ENCODE measurements at places on chromosomes 16 and 17.

DNA sequence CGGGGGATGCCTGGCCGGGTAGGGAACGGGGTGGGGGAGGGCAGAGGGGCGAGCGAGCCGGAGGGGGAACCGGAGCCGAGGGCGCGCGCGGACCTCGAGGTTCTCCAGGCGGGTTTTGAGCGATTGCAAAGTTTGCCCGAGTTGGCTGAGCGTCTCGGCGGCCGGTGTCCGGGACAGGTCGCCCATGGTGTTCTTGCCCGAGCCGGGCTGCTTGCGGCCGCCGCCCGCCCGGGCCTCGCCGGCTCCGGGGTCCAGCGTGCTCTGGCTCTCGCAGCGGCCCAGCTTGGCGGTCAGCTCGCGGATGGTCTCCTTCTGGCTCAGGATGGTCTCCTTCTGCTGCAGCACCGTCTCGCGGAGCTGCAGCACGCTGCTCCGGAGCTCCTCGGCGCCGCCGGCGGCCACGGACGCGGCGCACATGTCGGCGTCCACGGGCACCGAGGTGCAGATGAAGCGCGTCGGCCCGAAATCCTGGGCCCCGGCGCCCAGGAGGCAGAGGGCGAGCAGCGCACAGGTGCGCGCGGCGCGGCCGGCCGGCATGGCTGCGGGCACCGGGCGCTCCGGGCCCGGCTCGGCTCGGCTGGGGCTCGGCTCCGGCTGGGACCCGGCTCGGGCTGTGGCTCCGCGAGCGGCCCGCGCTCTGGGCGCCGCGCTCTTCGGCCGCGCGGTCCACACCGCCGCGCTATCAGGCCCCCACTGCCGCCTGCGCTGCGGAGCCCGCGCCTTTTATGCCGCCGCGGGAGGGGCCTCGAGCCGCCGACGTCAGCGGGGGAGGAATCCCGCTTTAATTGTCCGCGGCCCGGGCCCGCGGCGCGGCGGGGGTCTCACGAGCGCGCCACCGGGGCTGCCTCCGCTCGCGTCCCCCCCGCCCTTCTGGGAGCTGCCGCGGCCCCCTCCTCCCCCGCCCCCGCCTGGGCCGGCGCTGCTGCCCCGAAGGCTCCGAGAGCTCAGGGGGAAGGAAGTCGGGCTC is at the start of gene NPTX1:
Gene NPTX1, minus strand, starts transcription at position 698 of the 967 bp plus-strand sequence. Its CDS starts 161 bp downstream, at position 537.
- no peak for DNase-seq

DNA sequence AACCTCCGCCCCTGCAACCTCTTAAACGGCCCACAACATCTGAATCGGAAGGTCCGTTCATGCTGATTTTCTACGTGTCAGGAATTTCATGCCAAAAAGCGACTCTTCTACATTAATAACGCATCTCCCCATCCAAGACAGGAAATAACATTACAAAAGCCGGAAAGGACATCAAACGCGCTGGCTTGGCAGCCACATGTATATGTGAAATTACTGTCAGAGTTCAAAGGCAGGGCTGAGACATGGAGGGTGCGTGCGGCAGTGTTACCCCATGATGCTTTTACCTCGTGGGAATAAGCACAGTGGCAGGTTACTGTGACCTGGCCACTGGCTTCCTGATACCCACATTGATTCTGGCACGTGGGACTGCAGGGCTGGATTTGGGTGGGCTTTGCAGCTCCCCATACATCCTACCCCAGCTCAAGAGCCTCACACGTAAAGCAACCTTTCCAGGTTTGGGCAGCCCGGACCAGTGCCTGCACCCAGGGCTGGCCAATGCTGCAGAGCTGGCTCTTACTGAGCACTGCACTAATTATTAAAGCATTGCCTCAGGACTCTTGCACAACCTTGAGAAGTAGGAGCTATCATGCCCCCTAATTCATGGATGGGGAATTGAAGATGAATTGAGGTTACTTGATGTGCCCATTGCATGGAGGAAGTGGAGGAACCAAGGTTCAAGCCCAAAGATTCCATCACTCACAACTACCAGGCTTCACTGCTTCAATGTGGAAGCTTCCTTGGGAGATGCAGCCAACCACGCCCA is 120.6 kb upstream of the FOXF1 start:
- DNase-seq = no peak

GRCh38 chr17:78678222-78678557 is 101.0 kb upstream of the DNAH17 start:
- DNase-seq = no peak

DNA sequence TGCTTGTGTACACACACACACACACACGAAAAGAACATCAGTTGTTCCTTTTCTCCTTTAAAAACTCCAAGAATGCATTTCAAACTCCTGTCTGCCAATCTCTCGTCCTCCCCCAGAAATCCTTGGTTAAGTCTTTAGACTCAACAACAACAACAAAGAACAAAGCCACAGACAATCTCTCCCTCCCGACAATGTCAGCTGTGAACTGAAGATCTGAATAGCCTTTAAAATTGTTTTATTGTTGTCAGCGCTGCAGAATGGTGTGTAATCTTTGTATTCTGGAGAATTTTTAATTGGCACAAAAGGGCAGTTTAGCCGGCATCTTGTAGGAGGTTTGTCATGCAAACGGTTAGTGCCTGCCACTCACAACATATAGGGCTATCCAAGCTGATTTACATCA is 219.5 kb downstream of the MSI2 start:
- no peak for DNase-seq

GRCh38 chr16:55370762-55371482 is 46.9 kb downstream of the IRX6 start:
- DNase-seq = no peak

- no peak for DNase-seq
Observed at GRCh38 chr17:37327341-37328090, 48.3 kb upstream of the C17orf78 start.

- no peak for DNase-seq
Observed at GRCh38 chr17:55303701-55304145, 39.0 kb downstream of the HLF start.
